ENCODE measurements at places on chromosomes 4 and X.

- no peak for DNase-seq
Observed at GRCh38 chr4:180558427-180558826, 1684.8 kb upstream of the TENM3 start.

- peak; percentile 49 for DNase-seq
Observed at GRCh38 chrX:47361538-47362511, 8.6 kb upstream of the ZNF157 start.

DNA sequence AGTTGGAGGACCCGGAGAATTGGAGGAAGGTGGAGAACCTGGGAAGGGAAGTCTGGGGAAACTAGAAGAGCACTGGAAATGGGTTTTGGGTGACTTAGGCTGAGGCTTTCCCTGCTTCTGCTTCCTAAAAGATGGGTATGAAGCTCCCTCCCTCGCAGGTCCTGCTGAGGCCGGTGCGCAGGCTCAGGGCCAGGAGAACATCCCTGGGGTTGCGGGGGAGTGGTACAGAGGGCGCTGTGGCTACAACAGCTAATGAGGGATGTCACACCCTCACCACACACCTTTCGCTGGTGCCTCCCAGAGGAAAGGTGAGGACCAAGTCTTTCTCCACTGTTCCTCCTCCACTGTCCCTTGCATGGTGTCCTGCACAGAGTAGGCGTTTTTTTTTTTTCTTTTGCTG, 15.8 kb downstream of the APLN start:
- no peak for DNase-seq

DNA sequence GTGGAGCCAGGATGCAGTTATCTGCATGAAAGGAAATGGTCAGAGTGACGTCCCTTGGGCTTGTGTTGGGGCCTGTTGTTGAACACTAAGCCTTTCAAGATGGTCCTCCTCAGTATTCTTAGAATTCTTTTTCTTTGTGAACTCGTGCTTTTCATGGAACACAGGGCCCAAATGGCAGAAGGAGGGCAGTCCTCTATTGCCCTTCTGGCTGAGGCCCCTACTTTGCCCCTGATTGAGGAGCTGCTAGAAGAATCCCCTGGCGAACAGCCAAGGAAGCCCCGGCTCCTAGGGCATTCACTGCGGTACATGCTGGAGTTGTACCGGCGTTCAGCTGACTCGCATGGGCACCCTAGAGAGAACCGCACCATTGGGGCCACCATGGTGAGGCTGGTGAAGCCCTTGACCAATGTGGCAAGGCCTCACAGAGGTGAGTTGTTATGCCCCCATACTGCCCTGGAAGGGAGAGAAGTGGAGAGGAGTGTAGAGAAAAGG, at the start of gene BMP15:
TSS of gene BMP15 (plus strand) at position 51 of the 492 bp plus-strand sequence. CDS start at position 100, 49 bp downstream.
- DNase-seq = no peak

DNA sequence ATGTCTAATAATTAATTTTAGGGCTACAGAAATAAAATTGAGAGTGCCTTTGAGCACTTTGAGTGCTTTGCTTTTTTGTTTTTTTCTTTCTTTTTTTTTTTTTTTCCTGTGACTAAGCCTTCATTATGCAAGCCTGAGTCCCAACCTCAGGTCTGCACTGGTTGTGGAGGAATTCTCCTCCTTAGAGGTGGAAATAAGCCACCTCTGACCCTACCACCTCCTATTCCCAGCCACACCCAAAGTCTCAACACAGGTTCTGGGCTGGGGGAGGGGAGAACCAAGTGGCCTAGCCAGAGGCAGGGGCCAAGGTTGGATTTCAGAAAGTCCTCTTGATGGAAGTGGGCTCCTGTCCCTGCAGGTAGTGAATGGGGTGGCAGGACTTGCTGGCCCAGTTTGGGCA, 180.2 kb downstream of the ARAP2 start:
- no peak for DNase-seq

DNA sequence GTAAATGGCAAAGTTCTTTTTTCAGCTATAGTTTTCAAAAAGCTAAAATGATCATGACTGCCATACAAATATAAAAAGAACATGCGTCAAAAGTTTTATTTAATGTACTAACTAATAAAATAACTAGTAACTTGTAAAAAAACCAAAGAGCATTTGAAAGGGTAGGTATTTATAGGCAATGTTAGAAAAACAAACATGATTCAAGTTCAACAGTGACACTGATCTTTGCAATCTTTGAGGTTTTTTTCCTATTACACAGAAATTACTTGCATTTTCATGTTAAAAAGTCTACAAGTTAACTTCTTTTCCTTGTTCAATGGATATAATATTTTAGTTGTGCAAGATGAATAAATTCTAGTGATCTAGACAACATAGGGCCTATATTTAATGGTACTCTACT, 72.3 kb upstream of the GRID2 start:
- DNase-seq = no peak

GRCh38 chr4:72602396-72603376, 33.7 kb upstream of the ADAMTS3 start:
- no peak for DNase-seq

Measured in colonic mucosa (tissue), 4 donors.